ENCODE measurements at places on chromosomes 12 and 14.

- DNase-seq: no peak
Measured at GRCh38 chr12:108842361-108842760, 15.0 kb downstream of the SSH1 start.

DNA sequence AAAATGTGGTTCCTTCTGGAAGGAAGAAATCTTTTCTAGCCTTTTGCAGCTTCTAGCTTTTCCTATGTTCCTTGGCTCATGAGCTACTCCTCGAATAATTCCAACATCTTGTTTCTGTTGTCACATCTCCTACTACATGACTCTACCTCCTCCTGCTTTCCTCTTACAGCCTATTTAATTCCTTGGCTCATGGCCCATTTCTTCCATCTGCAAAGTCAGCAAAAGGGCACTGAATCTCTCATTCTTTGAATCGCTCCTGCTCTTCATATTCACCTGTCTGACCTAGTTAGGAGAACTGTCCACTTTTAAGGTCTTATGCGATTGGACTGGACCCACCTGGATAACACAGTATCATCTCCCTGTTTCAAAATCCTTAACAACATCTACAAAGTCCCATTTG is 15.8 kb downstream of the PRKD1 start:
- no peak for DNase-seq

DNA sequence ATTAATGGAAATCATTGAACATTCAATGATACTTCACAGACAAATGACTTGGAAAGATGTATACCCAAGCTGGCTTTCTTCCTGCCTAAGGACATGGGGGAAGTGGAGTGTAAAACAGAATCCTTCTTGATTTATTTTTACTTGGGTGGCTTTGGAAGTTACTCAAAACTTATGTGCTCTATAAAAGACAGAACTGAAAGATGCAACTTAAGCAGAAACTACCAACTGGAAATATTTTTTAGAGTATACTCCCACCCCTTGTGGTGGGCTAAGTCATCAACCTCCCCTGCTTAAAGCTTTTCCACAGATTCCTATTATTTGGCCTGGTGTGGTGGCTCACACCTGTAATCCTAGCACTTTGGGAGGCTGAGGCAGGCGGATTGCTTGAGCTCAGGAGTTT is 126.0 kb upstream of the ATP2B1 start:
- no peak for DNase-seq

GRCh38 chr14:72254937-72255472 is 322.8 kb downstream of the RGS6 start:
- DNase-seq: no peak

GRCh38 chr12:24138041-24138440 is 188.6 kb upstream of the SOX5 start:
- DNase-seq: no peak

DNA sequence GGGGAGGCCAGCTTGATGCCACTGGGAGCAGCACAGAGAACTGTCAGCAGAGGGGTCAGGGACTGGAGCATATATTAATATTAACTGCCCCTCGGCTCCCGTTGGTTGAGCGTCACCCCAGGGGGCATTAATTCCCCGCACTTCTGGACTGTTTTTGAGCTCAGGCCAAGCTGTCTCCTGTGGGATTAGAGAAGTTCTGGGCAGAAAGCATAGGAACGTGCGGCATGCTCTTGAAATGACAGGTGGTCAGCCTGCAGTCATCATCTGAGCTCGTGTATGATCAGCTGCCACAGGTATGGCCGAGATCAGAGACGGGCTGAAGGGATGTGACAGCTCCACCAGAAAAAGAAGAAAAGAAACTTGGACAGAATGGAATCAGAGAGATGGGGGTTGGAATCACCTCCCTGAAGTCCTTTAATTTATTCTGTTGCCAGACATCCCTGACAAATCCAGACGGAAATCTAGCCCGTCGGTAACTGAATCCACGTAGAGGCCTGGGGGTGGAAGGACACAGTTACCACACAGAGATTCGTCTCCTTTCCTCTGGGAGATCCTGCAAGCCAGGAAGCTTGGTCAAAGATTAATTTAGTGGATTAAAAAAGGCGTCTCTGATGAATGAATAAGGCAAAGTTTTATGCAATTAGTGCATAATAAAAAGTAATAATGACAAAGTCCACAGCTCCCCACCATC is 23.6 kb downstream of the NR1H4 start:
- DNase-seq: no peak

DNA sequence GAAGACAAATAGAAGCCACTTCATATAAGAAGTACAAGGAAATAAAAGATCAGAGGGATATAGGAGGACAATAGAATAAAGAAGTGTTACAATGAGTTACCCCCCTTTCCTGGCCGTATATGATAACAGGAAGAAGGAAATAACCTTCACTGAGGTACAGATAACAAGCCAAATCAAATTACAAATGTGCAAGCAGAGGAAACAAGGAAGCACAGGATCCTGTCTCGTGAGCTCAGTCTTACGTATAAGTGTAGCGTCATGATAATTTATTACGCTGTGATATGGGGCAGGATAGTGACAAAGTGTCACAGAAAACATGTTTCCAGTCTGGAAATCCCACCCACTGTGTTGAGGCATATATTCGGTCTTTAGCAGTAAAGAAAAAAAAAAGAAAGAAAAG is 26.5 kb downstream of the CRACR2A start:
- no peak for DNase-seq

GRCh38 chr12:3065300-3065699 is 11.9 kb upstream of the TSPAN9 start:
- no peak for DNase-seq

DNA sequence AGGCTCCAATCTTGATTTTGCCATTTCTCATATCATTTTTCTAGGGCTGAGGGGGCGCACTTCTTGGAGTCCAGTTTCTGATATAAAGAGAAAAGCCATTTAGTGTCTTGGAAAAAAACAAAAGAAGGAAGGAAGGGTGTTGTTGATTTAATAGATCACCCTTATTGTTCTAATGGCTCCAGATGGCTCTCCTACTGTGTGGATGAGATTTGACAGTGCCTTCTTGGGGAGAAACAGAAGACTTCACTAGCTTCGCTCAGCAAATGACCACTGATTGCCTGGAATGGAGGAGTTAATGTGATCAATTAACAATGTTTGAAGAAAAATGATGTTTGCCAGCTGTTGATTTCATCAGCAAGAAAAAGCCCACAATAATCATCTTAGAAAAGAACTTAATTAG is 216.2 kb downstream of the APAF1 start:
- no peak for DNase-seq

DNA sequence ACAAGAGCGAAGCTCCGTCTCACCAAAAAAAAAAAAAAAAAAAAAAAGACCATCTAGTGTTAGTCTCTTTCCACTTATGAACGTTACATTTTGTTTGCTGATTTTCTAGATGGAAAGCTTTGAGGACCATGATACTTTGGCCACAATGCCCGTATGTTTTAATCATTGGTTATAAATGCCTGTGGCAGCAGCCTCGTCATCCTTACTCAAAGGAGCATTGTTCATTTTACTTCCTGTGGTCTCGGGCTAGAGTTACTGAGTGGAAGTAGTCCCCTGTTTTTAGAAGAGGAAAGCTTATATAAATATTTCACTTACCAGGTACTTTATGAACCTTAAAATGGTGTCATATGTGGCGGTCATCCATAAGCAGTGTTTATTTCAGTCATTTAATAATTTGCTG is 359.9 kb downstream of the AEBP2 start:
- no peak for DNase-seq

- no peak for DNase-seq
Measured at GRCh38 chr14:64387232-64387781, 846 bp upstream of the MTHFD1 start.

GRCh38 chr12:64082866-64083268 is 139.2 kb downstream of the KICS2 start:
- DNase-seq: no peak

DNA sequence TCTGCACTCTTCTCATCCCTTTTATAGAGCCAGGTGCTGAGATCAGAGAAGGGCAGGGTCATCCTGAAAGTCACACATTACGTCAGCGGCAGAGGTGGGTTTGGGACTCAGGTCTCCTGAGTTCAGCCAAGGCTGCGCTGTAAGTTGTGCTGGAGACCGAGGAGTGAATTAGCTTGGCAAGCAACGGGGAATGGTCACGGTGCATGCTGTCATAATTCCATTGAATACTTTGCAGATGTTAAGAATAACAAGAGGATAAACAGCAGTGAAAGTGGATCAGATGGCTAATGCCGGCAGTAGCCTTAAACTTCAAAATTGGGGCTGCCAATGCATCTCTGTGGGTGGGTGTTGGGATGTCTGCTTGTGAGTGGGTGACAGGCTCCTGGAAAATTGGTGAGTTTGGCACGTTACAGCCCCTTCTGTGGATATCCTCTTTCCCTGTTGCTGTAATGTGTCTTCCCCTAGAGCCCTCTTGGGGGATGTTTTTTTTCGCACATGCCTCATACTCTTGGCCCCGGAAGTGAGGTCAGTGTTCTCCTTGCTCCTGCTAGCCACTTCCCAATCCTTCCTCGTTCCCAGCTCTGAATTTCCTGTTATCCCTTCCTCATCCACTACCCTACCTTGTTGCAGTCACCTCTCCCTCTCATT is 287.1 kb upstream of the SRRM4 start:
- no peak for DNase-seq

DNA sequence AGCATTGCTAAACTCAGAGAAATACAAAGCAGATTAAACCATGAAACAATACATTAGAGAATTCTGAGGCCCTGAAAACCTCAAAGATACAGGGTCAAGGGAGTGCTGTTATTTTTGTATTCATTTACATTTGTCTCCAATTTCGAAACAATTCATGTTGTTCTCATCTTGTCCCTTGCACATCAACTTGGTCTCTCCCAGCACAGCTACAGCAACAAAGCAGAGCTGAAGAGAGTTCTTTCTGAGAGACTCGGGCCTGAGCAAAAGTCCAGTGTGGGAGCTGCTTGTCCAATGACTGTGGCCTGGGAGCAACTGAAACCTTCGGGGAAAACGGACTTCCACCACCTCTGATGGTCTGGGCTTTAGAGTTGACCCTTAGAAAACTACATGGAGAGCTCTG is 79.4 kb upstream of the CDKN3 start:
- DNase-seq: no peak

DNA sequence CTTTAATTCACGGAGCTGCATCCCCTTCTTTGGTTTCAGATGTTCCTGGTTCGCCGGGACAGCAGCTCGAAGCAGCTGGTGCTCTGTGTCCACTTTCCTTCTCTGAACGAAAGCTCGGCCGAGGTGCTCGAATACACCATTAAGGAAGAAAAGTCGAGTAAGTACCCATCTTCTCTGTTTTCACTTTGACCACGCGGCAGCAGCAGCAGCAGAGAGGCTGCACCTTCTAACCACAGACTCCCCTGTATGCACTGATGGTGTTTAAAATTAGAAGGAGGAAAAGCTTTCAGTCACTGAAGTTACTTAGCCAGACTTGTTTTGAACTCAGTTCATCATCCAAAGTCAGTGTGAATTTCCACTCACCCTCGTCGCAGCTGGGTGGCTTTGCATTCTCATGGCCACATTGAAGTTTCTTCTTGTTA is 63.8 kb downstream of the RIN3 start:
- DNase-seq: no peak

GRCh38 chr12:65100140-65100539 is 21.0 kb downstream of the WIF1 start:
- no peak for DNase-seq

GRCh38 chr14:70045844-70046535 is 142.8 kb downstream of the SLC8A3 start:
- DNase-seq: no peak

DNA sequence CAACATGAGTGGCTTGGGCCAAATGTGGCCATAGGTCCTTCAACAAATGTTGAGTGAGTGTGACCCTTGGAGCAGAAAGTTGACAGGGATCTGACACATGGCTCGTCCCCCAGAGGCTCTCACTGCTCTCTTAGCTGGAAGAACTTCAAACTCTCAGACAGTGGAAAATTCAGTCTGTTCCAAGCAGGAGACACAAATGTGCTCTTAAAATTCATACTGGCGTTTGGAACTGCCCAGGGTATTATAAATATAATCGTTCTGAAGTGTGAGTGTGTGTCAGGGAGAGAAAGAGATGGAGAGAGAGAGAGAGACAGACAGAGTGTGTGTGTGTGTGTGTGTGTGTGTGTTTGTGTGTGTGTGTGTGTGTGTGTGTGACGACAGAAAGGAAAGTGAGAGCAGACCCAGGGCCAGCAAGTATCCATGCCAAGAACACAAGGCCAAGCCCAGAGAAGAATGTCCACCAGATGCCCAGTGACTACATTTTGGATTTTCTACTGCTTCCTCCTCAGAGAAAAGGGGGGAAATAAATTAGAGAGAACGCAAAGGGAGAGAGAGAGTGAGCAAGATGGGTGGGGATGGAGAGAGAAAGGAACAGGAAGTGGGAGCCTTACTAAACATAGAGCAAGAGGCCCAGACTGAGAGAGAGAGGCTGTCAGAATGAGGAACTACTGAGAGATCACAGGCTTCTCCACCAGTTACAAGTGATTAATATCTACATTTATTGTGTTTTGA is 193.6 kb upstream of the NUDT4 start:
- DNase-seq: no peak

DNA sequence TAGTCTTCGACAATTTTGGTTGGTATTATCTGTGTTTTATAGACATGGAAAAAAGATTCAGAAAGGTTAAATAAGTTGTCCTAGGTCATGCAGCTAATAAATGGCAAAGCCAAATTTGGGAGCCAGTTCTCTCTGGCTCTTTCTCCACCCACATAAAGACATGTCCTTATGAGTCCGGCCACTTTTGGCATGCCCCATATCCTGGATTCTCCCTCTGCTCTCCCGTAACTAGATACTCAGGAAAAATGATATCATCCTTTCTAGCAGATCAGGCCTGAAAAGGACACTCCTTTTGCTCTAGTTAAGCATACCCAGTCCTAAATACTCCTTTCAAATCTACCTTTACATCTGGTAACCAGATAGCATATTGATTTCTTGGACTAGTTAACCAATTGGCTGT is 64.4 kb downstream of the TTLL5 start:
- DNase-seq: no peak

GRCh38 chr12:6327229-6328041 is 14.4 kb downstream of the TNFRSF1A start:
- DNase-seq: no peak

DNA sequence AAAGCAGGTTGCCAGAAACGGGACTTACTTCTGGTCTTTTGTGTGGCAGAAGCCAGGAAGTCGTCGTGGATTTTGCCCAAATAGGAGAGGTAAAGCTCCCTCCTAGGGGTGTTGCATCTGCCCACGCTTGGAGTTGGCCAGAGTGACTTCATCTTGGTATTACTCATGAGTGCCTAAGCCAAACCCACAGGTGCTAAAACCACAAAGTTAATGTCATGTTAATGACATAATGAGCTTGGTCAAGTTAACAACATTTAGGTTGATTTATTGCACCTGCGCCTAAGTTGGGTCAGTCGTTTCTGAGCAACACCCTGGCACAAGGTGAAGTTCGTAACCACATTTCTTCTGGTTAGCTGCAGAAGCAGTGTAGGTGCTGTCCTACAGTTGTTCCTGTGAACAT is 225.2 kb downstream of the FUT8 start:
- DNase-seq: peak; percentile 29

DNA sequence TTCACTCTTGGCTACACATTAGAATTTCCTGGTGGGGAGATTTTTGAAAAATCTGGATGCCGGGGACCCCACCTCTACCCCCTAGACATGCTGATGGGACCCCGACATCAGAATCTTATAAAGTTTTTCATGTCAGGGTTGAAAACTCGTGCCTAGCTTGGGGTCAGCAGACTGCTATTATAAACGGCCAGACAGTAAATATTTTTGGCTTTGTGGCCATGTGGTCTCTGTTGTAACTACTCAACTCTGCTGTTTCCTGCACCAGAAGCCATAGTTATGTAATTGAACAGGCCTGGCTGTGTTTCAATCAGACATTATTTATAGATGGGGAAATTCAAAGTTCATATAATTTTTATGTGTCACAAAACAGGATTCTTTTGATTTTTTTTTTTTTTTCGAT is 41.6 kb downstream of the ACACB start:
- DNase-seq: no peak

Data from stimulated activated CD4-positive, alpha-beta T cell treated with anti-CD3 and anti-CD28 coated beads, Interleukin-12 subunit alpha, Interleukin-12 subunit beta, amount 100 ng/mL, for 24 hours (primary cell).